Epithelial cell of esophagus (primary cell): ENCODE measurements at places on chromosomes 12 and 14.
A peak's percentile ranks its signal among the peaks of the same experiment; 100 is the strongest.

DNA sequence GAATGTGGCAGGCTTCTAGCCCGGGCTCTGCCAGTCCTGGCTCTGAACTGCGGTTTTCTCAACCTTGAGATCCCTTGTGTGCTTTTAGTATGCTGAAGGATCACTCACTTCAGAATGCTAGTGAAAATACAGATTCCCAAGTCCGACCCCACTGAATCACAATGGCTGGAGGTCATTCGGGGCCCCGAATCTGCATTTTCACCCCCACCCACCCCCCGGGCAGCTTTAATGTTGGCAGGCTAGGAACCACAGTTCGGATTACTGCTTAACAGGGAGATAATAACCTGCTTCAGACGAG is 573 bp upstream of the SUSD6 start:
- no peak for DNase-seq

DNA sequence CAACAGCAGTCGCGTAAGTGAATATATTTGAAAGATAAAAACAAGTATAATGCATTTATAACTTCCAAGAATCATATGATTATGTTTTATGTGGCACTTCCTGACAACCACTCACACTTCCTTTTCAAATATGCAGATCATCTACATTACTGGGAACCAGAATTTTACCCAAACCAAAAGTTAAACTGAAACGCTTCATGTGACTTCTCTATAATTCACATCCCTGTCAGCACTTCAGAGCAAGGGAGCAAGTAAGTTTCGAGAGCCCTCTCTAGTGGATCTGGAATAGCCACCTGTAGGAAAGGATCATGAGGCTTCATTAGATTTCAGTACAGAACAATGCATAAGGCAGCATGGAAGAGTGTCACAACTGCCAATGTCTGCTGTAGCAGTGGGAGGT is 13.7 kb upstream of the ALX1 start:
- no peak for DNase-seq

GRCh38 chr14:64973026-64973442 is 898 bp upstream of the RAB15 start:
- DNase-seq = no peak

DNA sequence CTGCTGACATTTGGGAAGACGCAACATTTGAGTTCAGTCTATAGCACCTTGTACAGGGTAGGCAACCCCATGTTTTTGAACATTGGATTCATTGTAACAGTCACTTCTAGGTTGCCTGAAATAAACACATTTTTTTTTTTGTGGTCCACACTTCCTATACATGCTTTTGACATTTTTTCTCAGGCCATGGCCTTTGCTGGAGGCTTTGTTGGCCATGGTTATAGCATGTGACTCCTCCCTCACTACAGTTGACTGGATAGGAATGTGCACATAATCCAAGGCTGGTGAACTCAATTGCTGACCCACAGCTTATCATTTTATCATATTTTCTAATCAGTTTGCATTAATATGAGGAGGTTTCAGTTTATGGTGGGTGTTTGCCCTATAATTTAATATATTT is 60.6 kb downstream of the TMEM117 start:
- no peak for DNase-seq

DNA sequence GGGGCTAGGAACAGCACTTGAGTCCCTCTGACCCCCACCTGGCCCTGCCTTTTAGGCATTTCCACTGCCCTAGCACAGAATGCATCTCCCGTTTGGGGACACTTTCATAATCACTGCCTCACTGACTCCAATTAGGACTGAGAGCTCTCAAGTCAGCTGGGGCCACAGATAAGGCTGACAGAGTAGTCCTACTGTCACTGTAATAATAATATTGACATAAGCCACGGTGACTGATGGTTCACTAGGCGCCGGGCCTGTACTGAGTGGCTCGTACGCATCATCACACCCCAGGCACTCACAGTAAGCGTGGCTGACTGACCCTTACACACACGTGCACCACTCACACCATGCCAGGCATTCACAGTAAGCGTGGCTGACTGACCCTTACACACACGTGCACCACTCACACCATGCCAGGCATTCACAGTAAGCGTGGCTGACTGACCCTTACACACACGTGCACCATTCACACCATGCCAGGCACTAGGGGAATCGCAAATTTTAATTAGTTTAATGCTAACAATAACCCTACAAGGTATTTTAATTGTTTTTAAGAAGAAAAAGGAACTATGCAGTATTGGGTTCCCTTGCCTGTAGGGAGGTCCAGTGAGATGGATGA is 87.7 kb downstream of the CHGA start:
- no peak for DNase-seq

GRCh38 chr12:49683599-49684309 is 23.5 kb downstream of the FMNL3 start:
- no peak for DNase-seq

- no peak for DNase-seq
Observed at GRCh38 chr14:75452324-75452723, 24.5 kb downstream of the JDP2 start.

GRCh38 chr12:66279123-66279712 is 23.1 kb upstream of the HELB start:
- peak; percentile 25 for DNase-seq

DNA sequence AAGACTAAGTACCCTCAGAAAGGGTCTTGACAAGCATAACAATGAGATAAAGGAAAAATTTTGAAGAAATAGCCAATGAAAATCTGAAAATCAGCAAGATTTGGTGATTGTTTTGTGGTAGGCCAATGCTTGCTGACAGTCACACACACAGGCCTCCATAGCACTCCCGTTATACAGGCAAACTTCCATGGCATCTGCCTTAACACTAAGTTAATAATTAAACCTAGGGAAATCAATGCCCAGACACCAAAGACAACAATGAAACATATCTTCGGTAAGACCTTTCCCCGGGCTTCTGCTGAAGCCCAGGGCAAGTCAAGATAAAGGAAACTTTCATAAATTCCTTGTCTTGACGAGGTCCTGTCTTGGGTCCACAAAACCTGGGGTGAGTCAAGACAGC is 18.6 kb upstream of the RERGL start:
- no peak for DNase-seq

GRCh38 chr12:126337556-126338441 is 1272.6 kb downstream of the AACS start:
- peak; percentile 1 for DNase-seq

- DNase-seq = no peak
Observed at GRCh38 chr12:48978741-48979601, 849 bp downstream of the WNT1 start.

- DNase-seq = peak; percentile 73
Observed at GRCh38 chr12:57759360-57759980, 4.6 kb downstream of the MARCHF9 start.

- no peak for DNase-seq
Observed at GRCh38 chr12:49527361-49528130, 11.3 kb upstream of the KCNH3 start.

- DNase-seq = peak; percentile 54
Observed at GRCh38 chr12:90304231-90304630, 595.6 kb upstream of the ATP2B1 start.

GRCh38 chr12:131530041-131530332 is 180.9 kb upstream of the SFSWAP start:
- DNase-seq = no peak

DNA sequence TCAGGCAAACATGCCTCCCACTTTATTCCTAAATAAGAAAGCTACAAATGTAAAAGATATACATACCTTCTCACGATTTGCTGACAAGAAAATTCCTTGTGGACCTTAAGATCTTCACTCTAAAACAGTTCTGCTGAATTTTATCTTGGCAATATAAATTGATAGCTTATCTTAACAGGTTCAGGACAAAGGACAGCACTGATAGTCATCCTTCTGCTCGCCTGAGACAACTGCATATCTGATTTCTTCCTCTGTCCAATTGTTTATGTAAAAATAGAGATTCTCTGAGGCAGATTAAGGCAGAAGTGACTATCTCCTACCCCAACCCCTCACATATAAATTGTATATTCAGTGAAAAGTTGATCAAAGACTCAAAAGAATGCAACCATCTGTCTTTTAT is 44.9 kb downstream of the CAPZA3 start:
- DNase-seq = peak; percentile 10

DNA sequence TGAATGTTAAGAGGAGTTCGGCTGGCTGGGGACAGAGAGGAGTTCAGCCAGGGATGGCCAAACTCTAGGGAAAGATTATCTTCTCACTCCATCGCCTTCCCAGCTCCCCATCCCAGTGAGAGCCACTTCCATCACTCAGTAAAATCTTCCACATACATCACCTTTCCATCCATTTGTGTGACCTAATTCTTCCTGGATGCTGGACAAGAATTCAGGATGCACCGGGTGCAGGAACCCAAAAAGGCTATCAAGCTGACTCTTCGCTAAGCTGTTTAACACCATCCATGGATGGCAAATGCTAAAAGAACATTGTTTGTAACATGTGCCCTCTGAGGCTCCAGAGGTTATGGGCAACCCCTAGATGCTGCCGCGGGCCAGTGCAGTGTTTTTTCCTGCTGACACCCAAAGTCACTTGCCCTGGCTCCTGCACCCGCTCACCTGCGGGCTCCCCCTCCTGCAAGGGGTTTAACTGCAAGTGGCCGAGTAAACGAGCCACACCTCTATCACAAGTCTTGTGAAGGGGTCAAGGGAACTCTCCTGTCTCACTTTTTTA is 216.0 kb upstream of the NPAS3 start:
- DNase-seq = no peak

- DNase-seq = no peak
Observed at GRCh38 chr14:74563586-74564159, 48.4 kb downstream of the LTBP2 start.

DNA sequence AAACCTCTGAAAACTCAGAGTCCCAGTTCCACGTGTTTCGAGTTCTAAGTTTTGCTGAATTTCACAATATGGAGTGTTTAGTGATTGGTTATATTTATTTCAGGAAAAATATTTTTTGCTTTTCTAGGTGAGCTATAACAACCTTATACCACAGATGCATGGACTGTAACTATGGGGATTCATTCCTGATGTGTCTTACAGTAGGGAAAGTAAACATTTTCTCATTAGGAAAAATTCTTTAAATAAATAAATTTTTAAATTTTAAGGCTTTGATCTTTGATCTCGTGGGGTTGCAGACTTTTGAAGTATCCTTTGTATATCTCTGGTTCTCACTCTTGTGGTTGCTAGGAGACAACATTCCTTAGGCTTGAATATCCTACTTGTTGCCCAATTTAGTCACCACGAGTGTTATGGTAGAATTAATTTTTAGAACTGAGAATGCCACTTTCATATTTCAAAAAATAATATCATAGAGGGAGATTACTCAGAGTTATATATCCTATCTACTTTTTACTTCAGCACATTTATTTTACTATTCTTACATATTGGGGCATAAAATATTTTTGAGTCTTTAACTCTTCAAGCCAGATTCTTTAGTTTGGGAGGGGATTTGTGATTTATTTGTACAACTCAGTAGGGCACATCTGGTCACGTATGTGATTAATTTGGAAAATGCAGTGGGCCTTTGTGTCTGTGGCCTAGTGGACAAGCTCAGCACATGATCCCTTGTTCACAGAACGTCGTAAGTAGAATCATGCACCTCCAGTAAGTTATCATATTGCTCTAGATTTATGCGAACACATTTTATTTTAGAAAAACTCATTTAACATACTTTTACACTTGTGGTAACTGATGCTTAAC is 224.0 kb downstream of the TTC6 start:
- peak; percentile 74 for DNase-seq

DNA sequence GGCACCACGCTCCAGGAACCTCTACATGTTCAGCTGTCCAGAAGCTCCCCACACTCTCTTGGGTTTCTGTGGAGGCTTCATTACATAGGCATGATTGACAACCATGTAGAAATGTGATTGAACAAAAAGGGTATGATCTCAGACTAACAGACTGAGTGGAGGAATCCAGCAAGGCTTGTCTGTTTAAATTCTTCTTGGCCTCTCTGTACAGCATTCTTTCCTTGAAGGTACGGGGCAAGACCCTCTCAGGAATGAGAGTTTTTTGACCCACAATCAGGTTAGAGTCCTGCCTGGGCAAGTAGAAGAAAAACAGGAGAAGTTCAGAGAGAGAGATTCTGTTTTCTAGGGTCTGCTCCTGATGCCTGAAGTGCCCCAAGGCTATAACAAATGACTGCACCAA is 40.9 kb downstream of the SRGAP1 start:
- no peak for DNase-seq

GRCh38 chr14:29788093-29788492 is 139.6 kb downstream of the PRKD1 start:
- DNase-seq = no peak

- DNase-seq = no peak
Observed at GRCh38 chr12:104167519-104168458, 29.8 kb upstream of the NFYB start.

DNA sequence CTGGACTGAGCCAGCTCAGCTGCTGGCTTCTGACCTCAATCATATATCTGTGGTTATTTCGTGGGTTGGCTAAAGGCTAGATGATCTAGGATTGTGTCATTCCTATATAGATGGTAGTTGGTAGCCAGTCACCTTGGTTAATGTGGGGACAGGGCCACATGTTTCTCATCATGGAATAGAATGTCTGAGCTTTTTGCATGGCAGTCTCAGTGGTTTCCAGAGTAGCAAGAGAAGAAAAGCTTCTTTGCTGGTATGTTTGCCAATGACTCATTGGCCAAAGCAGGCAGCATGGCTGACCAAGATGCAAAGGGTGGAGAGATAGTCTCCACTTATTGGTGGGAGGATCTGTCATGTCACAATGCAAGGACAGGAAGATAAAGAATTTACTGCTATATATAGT is 746.4 kb upstream of the FLRT2 start:
- DNase-seq = peak; percentile 5

DNA sequence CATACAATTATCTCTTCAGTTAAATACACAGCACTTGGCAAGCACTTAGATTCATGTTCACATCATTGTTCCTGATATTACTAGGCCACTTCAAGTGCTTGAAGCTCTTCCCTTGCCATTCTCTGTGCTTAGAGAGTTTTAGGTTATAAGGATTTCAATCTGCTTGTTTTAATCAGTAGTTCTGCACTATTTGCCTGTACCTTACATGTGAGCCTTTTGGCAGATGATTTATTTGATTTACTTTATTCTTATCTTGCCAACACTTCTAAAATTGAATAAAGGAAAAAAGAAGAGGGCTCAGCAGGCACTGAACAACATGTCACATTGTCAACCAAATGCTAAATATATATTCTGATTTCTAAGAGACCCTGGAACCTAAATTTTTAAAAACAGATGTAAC is 363.8 kb upstream of the USP15 start:
- no peak for DNase-seq

GRCh38 chr12:13278249-13278787 is 81.8 kb downstream of the EMP1 start:
- DNase-seq = peak; percentile 64

- no peak for DNase-seq
Observed at GRCh38 chr14:89315493-89316470, 101.3 kb downstream of the FOXN3 start.
